ENCODE measurements at places on chromosomes 7 and 10. TPM values are rescaled to one million over a fixed set of nuclear protein-coding genes. Genes with fewer than 3 reads are reported as not detected.

DNA sequence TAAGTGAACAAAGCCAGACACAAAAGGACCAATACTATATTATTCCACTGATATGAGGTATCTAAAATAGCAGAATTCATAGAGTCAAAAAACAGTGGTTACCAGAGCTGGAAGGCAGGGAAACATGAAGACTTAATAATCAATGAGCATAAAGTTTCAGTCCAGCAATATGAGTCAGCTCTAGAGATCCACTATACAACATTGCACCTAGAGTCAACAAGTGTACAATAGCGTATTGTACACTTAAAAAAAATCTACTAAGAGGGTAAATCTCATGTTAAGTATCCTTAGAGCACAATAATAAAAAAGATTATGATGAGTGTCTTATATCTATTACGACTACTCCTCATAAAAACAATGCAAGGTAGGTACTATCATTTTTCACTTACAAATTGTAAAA, 36.1 kb downstream of the C10orf90 start:
- no peak for DNase-seq

DNA sequence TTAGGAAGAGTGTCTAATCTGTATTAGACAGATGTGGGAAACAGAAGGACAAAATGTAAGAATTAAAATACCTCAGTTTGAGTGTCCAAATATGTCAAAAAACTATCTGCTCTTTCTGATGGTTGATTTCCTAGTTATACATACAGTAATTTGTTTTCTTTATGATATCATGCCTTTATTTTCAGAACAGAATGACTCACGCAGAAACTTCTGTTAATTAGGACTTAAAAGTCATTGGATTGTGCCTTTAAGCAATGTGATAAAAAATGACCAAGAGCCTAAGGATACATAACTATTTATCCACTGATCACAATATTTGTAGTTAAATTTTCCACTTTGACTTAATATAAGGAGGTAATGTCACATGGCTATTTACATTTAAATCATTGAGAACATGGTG, 206.7 kb upstream of the PTPRZ1 start:
- DNase-seq: no peak

DNA sequence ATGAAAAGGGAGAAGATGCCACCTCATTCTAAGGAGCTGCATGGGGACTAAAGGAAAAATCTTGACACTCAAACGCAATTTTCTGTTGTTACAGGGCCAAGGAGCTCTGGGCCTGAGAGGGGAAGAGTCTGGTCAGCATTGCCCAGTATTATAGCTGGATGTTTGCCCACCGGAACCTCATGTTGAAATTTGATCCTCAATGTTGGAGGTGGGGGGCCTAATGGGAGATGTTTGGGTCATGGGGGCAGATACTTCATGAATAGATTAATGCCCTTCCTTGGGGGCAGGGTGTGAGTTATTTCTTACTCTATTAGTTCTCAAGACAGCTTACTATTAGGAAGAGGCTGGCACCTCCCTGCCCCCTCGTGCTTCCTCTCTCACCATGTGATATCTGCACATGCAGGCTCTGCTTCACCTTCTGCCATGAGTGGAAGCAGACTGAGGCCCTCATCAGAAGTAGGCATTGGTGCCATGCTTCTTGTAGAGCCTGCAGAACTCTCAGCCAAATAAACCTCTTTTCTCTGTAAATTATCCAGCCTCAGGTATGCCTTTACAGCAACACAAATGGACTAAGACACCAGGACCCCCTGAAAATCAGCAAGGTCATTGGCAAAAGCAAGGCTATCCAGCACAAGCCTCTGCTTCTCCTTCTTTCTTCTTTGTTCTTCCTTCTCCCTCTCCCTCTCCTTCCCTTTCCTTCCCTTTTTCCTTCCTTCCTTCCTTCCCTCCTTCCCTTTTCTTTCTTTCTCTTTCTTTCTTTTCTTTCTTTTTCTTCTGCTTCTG, 15.1 kb downstream of the GCK start:
- no peak for DNase-seq

Gene TRIM73
- total RNA-seq: 6.4 TPM

DNA sequence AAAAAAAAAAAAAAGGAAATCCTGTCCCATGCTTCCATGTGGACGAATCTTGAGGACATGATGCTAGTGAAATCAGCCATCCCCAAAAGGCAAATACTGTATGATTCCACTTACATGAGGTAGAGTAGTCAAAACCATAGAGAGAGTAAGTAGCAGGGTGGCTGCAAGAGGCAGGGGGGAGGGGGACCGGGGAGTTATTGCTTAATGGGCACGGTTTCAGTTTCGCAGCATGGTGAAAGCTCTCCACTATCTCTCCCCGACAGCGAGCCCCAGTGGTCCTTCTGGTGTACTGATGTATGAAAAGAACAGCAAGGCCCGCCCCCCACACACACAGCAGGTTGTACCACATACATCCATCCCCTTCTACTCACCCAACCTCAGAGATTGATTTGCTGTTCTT, 32.8 kb downstream of the NOD1 start:
- DNase-seq: peak; percentile 89

DNA sequence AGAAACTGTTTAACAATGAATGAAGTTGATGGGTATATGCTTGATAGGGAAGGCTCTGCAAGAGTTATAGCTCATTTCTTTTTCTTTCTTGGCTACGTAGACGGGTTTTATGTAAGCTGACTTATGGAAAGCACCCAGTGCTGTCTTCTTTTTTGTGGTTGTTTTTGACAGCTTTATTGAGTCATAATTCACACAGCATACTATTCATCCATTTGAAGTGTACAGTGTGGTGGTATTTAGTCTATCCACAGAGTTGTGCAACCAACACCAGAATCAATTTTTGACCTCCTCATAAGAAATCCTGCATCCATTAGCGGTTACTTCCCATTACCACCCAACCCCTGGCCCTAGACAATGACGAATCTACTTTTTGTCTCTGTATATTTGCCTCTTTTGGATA, 240.6 kb upstream of the KIAA1217 start:
- no peak for DNase-seq

GRCh38 chr10:74384615-74385183, 233.7 kb downstream of the ADK start:
- no peak for DNase-seq

- no peak for DNase-seq
Measured at GRCh38 chr10:17729630-17730029, 22.4 kb upstream of the TMEM236 start.

- no peak for DNase-seq
Measured at GRCh38 chr10:91924212-91925021, 847 bp downstream of the BTAF1 start.

DNA sequence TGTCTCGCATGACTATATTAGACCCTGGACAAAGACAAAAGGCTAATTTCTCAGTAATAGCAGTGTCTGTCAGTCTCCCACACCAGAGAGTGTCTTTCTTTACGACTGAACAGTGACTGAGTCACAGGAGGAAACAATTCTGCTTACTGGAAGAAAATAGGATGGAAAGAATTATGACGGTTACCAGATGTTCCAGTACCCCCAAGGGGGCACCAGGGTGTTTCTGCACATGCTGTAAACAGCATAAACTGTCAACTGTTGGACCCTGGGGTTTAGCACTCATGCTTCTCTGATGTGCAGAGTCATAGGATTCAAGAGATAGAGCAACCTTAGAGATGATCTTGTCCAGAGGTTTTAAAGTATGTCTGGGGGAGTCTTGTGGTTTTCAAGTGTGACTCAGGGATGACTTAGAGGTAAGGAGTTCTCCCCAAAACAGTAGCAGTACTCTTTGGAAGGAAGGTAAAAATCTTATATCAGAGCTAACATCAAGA, 291.7 kb downstream of the THSD7A start:
- DNase-seq: no peak

- no peak for DNase-seq
Measured at GRCh38 chr10:1961989-1962388, 224.7 kb upstream of the ADARB2 start.

DNA sequence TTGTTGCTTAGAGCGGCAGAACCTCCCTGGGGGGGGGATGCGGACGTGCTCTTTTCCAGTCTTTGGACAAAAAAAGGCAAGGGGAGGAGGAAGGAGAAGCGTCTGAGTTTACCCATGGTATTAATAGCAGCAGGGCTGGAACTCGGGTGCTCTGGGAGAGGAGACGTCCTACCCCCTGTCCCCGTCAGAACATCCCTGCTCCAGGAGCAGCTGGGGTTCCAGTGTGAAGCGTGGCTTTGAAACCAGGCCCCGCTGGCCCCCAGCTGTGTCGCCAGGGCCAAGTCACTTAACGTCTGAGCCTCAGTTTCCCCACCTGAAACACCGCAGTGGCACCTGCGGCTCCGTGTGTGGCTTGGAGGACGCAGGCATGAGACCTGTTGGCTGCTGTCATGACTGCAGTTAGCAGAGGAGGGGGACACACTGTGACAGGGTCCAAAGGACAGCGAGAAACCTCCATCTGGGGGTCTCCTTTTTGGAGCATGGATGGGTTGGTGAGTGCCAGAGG, 1.4 kb downstream of the AMZ1 start:
- DNase-seq: no peak

GRCh38 chr10:77104459-77104980, 533.1 kb downstream of the KCNMA1 start:
- no peak for DNase-seq

GRCh38 chr10:133110133-133110532, 22.4 kb downstream of the ADGRA1 start:
- no peak for DNase-seq

All from activated CD8-positive, alpha-beta T cell treated with anti-CD3 and anti-CD28 coated beads for 36 hours (primary cell).